ENCODE measurements at places on chromosomes 7 and 10.
A peak's percentile ranks its signal among the peaks of the same experiment; 100 is the strongest.

- DNase-seq: peak; percentile 47
Observed at GRCh38 chr10:77490534-77491314, 146.9 kb downstream of the KCNMA1 start.

- peak; percentile 18 for DNase-seq
Observed at GRCh38 chr10:25556457-25556856, 377.6 kb upstream of the MYO3A start.

- no peak for DNase-seq
Observed at GRCh38 chr7:78111386-78111785, 312.8 kb downstream of the PHTF2 start.

DNA sequence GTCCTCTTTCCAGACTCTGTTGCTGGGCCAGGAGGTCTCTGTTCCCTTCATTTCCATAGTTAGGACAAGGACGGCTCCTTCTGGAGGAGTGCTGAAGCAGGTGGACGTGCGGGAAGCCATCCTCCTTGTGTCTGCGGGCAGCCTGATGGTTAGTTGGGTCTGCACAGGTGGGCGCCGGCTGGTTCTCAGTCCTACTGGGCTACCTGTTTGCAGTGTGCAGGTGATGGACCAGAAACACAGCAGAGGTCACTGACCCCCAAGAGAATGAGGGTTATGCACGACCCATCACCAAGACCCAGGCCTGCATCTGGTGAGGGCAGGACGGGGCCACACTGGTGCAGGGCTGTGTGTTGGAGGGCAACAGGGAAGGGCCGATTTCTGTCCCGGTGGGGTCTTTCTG is 7.8 kb downstream of the RARRES2 start:
- no peak for DNase-seq

- no peak for DNase-seq
Observed at GRCh38 chr10:71712572-71713134, 6.9 kb downstream of the C10orf105 start.
